ENCODE measurements at places on chromosomes 7 and 10.

DNA sequence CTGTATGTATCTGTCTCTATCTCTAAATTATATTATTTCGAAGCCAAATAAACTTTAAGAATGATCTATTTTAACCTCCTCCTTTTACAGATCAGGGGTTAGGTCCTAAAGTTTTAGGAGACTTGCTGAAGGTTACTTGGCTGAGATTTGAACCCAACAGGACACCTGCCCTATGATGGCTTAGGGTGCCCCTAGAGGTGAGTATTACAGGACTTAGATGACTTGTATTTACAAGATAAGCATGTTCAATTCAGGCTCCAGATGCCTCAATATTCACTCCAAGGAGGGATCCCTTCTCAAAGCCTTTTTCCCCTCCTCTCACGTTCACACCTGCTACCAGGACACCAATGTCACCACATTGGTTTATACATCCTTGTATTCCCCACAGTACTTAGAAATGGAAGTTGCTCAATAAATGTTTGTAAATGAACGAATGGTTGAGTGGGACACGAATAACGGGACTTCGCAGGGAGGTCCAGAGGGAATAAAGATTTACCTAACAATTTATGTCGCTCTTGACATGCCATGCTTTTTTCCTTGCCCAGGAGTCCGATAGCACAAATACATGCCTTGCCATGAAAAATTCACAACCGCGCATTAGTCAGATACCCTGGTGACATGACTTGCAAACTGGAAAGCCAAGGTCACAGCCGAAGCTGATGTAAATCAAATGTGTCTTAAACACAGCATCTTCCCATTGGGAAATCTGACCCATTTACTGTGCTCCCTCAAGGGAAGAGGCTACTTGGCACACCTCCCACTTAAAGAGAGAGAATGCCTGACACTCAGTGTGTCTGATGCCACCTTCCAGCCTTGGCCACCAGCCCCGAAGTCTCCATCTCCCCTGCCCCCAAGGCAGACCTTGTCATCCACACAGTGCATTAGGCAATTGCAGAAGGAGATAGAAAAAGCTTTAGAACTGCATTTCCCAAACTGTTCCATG lies 872.2 kb upstream of the AUTS2 start:
- DNase-seq: no peak

DNA sequence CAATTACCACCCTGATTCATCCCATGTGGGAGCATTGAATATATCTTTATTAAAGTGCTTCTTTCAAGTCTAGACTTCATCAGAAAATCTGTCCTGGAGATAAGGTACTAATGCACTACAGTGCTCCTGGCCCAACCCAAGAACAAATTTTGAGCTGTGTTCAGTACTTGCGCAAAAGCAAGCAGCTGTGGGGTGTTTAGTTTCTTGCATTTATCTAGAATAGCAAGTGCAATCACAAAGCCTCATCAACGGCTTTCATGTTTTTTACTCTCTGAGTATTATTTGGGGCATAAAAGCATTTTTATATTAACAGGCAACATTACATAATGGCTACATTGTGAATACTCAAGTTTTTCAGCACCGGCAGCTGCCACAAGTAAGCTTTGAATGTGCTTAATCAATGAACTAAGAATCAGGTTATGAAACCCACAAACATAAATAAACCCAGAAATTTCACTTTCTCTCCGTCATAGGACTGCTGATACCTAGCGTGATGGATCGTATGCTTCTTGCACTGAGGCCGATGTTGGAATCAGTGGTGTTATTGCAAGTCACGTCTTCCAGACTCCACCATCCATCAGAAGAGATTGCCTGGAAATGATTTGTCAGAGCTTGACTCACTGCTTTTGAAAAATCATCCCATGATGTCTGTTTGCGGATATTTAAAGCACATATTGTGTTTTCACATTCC lies 113.1 kb downstream of the CTTNBP2 start:
- no peak for DNase-seq

DNA sequence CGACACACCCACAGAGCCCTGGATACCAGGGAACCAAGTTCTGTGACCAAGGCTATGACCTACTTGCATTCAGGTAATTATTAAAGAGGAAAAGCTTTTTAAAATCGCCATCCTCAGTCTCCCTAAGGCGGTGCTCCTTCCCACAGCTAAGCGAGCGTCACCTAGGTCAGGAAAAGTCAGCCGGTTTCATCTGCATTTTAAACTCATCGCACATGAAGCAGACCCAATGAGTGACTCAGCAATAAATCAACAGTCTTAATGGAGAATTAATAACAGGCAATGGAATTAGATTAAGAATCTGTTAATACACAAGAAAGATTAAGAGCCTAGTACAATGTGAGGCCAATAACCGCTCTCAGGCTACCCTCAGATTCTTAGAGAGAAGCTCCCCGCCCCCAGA lies 59.2 kb downstream of the HSPA12A start:
- no peak for DNase-seq

- peak; percentile 44 for DNase-seq
These were observed 577 bp downstream of the DNAJB9 start for GRCh38 chr7:108570146-108570755.

DNA sequence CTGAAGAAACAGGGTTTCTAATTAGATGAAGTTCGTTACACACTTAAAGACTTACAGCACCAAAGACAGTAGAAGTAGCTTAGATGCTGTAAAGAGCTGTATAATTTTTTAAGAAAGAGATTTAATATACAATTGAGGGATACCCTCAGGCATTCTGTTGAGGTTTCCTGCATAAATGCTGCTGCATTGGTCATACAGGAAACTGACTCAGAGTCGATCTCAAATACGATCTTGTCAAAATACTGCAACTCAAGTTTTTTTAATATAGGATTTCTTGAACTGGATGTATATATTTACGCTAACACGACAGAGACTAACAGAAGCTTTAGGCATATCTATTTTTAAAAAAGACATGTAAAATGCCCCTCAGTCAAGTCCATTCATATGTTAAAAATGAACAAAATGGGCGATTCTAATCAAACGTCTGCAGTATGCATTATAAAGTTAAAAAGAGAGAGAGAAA lies 2.4 kb upstream of the ARID5B start:
- DNase-seq: no peak

DNA sequence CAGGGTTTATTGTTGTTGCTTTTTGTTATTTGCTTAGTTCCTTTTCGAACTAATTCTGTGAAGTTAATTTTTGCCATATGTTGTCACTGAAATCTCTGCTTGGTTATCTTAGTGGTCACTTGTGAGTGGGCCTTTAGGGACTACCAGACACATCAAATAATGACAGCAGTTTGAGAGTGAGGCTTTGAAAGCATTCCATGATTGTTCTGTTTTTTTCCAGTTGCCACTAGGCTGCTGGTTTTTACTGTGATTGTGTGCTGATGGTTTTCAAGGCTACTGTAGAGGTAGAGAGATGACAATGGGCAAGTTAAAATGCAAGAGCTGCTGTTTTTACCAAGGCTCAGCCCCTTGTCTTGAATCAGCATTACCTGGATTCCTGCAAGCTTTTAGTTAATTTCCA lies 20.0 kb downstream of the SEPTIN7 start:
- no peak for DNase-seq

DNA sequence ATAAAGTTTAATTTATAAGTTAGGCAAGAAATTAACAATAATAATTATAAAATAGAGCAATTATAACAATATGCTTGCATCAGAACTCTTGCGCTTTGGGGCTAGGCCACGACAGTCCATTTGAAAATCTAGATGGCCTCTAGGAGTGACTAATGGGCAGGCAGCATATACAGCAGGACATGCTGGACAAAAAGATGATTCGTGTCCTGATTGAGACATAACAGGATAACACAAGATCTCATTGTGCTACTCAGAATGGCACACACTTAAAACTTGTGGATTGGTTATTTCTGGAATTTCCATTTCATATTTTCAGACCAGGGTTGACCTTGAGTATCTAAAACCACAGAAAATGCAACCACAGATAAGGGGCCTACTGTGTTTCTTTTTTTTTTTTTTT lies 27.5 kb downstream of the CTNNA3 start:
- no peak for DNase-seq

- DNase-seq: no peak
These were observed 107.4 kb downstream of the SH3PXD2A start for GRCh38 chr10:103748020-103748419.

- no peak for DNase-seq
These were observed 4.4 kb upstream of the LUC7L2 start for GRCh38 chr7:139355320-139355719.

DNA sequence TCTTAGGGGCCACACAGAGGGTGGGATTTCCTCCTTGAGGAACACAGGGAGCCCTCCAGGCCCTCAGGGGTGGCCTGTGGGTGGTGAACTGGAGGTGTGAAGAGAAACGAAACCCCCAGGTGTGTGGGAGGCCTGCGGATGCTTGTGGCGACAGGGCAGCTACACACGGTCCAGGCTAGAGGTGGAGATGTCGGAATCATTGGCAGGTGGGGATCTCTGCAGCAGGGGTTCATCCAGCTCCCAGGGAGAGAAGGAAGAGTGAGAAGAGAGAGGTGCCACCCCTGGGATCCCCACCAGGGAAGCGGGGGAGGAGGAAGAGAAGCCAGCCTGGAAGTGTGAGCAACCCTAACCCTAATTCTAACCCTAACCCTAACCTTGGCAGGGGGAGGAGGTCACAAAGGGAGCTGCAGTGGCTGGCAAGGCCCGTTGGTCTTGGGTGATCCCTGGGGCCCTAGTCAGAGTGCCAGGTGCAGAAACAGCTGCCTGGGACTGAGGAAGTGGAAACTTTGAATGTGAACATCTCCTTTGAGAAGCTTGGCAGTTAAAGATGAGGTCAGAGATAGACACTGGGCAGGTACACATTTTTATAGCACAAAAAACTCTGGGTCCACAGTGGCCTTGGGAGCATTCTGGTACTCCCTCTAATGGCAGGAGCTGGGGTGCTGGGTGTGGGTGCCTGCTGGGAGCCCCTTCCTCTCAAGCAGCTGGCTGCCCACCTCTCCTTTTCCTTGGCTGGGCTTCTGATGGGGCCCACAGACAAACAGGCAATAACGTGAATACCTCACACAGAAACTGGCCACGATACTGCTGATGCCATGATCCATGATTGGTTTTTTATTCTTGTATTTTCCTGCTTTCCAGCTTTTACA lies 6.8 kb upstream of the AEBP1 start:
- DNase-seq: no peak

DNA sequence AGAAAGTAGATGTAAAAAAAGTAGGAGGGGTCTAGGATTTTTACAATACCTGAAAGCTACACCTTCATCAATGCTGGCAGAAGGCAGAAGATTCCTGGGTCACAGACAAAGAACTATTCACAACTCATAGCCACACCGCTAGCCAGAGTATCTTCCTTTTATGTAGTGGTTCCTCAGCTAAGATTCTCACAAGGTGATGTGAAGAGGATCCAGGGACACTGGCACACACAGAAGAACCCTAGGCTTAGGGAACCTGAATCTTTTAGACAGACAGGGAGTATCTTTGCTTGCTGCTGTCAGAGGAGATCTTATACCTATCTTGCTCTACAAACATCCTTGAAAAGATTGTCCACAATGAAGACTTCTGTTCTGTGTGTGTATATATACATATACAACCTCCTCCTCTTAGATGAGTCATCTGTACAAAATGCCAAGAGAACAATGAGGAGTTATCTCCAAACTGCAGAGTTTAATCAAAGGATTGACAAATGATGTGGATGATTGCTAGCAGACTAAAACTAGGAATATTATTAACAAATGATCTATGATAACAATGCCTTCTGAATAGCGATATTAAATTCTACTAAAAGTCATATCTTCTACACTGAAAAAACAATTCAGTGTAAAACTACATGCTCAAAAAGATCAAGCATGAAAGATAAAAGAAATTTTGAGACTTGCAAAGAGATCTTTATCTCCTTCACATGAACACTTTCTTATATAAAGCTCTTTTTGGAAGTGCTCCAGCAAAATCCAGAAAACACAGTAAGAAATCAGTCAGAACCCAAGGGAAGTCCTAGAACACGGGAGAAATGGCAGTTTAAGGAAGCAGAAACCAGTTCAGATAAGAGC lies 409.3 kb downstream of the PARD3 start:
- DNase-seq: no peak

- DNase-seq: no peak
These were observed 558.9 kb upstream of the MBL2 start for GRCh38 chr10:53331460-53331859.

GRCh38 chr10:23338155-23338828 lies 6.3 kb downstream of the C10orf67 start:
- no peak for DNase-seq

DNA sequence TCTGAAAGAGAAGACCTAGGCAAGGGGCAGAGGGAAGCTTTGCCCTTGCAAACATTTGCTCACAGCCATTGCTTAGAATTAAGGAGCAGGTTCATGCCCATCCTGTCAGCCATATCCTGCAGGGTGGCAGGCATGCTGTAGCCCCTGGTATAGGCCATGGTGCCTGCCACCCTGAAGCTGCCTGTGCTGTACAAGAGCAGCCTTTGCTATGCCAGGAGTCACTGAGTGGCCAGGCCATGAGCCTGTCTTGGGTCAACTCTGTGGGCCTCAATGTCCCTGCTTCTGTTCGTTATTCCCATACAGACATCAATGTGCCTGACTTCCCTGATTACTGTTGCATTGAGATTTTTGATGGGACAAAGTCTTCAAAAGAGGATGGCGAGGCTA lies 368 bp upstream of the SVOPL start:
- DNase-seq: no peak

GRCh38 chr7:117072620-117073118 lies 119.4 kb downstream of the ST7 start:
- DNase-seq: no peak

DNA sequence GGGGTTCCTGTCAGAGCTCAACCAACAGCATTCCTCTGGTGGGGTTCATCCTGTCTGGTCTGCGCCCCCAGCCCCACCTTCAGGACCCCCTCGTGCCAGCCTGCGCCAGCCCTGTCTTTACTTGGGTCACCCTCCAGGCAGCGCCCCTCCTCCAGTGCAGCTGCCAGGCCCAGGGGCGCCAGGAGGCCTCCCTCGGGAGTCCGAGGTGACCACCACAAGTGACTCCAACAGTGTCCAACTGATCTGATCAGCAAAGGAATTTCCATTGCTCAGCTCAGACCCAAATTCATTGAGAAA lies 10.6 kb downstream of the WDR86 start:
- DNase-seq: no peak

DNA sequence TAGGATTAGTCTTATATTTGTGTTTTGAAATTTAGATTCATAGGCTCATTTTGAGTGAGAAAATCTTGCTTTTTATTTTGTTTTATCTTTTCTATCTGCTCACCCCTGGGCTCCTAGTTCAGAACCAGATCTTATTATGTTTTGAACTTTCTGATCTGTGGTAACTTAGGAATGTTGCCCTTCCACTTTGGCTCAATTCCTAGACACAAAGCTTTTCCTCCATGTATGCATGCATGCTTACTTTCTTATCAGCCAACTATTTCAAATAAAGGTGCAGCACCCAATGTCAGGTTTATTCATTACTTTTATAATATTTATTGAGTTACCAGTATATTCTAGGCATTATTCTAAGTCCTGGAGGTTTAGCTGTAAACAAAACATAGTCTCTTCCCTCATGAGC lies 374.8 kb upstream of the KIAA1217 start:
- no peak for DNase-seq

Measured in CD4-positive, alpha-beta T cell (primary cell).